Stimulated activated CD4-positive, alpha-beta T cell treated with anti-CD3 and anti-CD28 coated beads, Interleukin-1b, Interleukin-23, amount 100 ng/mL, for 1 hour (primary cell): ENCODE measurements at places on chromosomes 6 and 20.

- DNase-seq = no peak
These were observed 65.3 kb downstream of the TRPC4AP start for GRCh38 chr20:35027301-35027700.

DNA sequence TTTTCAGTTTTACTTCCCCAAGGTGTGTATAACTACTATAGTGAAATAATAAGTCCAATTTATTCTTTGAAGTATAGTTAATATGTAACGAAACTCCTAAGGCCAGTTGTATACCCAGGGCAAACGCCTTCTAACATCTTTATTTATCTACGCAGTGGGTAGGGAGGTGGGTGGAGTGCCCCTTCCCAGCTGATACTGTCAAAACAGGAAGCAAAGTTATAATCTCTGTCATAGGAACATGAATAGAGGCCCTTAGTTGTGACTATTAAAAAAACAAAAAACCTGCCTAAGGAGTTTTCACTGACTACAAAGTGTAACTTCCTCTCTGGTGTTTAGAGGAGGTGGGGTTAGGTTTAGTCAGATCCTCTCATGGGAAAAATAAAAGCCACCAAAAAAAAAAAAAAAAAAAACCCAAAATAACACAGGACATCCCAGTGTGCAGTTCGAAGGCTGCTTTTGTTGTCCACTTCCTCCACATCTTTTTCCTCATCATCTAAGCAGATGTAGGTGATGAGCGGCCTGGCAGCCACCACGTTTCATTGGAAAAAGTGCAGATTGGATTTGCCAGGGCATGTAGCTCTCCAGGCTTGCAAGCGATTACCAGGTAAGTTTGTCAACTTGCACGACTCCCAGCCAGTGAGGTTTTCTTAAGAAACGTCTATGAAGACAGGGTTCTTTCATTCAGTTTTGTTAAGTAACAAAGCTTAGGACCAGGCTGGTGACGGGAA, 58.7 kb downstream of the UTRN start:
- no peak for DNase-seq

DNA sequence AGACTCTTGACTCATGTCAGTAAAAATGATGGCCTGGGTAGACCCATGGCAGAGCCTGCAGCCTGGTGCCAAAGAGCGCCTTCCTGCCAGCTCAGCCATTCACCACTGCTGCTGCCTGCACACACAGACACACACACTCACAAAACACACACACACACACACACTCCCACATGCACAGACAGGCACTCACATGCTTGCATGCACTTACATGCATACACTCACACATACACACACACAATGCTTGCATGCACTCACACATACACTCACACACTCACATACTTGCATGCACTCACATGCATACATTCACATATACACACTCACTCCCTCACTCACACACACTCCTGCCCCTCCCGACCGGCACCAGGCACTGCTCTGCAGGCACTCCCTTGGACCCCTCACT, 18.0 kb upstream of the SYNDIG1 start:
- no peak for DNase-seq

DNA sequence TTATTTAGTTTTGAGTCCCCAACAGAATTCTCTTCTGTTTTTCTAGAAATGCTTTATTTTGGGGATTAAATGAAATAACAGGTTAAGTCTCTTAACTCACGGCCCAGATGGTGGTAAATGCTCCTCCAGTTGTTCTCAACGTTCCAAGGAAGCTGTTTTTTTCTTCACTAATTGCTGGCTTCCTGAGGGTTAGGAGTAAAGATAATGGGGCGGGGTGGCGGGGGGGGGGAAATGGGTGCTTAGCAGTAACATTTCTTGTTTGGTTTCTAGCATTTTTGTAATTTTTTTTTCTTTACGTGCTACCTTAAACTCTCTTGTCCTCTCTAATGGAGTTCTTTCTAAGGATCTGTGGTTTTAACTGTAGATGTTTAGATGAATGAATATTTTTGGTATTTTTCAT, 2.2 kb downstream of the SRSF3 start:
- DNase-seq = no peak

DNA sequence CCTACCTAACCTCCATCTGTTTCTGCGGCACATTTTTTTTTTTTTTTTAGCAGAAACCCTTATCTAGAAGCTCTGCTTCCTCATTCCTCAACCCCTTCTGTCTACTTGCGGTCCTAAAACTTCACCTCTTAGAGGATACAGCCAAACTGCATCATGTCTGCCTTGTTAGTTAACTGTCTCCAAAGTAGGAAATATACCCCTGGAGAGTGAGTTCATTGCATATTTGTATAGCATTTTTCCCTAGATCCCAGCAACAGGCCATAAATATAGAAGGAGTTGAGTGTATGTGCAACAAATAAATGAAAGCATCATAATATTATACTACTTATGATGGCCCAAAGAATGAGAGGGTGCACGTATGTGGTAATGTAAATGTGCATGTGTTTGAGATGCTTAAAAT, 1288.6 kb upstream of the GJE1 start:
- DNase-seq = no peak

DNA sequence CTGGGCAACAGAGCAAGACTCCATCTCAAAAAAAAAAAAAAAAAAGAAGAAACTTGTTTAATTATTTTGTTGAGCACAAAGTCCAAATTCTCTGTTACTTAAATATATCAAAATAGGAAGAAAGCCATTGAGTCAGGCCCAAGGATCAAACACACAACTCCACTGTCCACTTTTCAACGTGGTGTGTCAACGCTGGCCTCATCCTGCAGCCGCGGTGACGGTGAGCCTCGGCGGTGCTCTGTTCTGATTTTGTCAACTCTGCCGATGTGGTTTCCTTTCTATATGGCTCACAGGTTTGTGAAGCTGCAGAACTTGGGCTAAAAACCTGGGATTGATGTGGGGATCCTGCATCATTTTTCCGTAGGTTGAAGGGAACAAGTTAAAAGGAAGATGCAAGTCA, 3.2 kb upstream of the SMOC2 start:
- no peak for DNase-seq

- DNase-seq = no peak
These were observed 72.0 kb downstream of the PREP start for GRCh38 chr6:105330913-105331312.

DNA sequence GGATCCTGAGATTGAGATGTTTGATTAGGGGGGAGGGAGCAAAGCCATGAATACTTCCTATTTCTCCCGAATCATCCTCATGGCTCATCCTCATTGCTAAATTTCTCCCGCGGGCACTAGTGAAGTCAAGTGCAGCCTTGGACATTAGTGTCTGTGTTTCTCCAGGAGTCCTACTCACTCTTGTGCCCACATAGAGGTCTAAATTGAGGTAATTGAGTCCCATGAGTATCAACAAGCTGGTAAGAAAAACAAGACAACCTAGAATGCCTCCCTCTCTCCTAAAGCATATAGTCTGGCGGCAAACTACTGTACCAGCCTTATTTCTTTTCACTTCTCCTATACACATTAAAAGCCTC, 420 bp downstream of the CENPQ start:
- DNase-seq = no peak

DNA sequence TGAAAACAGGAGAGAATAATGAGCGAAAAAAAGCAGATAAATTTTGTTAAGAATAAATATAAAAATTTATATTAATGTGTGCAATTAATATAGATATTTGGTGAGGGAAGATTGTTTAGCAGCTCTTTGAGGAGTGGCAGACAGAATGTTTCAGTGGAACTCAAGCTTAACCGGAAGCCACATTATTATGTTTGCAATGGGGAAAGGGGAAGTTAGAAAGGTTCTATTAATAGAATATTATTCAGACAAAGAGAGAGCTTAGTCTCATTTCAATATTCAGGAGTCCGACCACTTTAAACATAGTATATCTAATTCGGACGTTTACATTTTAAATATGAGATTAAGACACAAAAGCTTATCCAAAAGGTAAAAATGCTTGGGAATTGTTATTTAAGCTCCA, 81.6 kb upstream of the KHDRBS2 start:
- no peak for DNase-seq

- DNase-seq = no peak
These were observed 202.4 kb downstream of the MOXD1 start for GRCh38 chr6:132198896-132199295.

DNA sequence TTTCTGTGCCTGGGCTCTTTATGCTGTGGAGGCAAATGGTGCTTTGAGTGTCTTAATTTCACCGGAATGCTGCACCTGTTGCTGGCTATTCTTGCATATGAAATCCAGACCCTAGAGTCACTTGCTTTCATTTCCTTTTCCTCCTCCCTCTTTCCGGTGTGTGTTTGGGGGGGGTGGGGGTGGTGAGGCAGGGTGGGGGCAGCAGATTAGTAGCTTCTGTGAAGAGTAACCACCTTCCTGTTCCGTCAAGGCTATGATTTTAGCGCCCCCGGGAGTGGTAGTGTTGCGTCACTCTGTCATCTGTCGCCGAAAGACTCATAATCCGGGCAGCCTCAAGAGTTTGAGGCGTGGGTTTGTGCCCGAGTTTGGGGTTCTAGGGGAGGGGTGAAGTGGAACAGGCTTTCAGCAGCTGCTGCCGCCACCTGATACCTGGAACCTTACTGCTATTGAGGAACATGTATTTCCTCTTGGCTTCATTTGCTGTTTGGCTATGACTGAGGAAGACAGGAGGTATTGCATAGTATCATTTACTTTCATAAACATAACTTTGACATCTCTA, 49.1 kb downstream of the UTRN start:
- no peak for DNase-seq

DNA sequence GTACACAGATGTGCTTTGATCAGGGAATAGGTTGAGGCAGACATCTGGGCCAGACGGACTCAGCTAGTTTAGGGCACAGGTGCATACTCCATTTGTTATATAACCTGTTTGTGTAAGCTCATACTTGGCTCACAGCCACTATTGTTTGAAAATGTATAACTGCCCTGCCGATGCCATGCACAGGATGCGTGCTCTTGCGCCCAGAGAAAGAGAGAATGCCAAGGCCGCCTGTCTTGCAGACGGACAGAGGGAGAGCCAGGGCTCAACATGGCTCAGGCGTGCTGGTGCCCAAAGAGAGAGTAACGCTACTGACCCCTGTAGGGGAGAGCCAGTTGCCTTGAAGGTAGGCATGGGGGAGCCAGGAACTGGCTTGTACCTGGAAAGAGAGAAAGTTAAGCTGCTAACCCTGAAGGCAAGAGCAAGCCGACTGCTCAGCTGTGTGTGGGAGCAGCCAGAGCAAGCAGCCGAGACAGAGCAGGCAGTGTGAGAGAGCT, 57.7 kb downstream of the FAM229B start:
- DNase-seq = no peak

GRCh38 chr6:164690241-164690640, 619.2 kb downstream of the C6orf118 start:
- DNase-seq = no peak

- DNase-seq = no peak
These were observed 320.3 kb downstream of the BMP2 start for GRCh38 chr20:7087803-7088202.
